CD4-positive, alpha-beta T cell treated with Interleukin-15 for 1 hour (primary cell): ENCODE measurements at places on chromosomes 12 and 14.

GRCh38 chr12:26135010-26135420 is 10.2 kb upstream of the BHLHE41 start:
- no peak for DNase-seq

DNA sequence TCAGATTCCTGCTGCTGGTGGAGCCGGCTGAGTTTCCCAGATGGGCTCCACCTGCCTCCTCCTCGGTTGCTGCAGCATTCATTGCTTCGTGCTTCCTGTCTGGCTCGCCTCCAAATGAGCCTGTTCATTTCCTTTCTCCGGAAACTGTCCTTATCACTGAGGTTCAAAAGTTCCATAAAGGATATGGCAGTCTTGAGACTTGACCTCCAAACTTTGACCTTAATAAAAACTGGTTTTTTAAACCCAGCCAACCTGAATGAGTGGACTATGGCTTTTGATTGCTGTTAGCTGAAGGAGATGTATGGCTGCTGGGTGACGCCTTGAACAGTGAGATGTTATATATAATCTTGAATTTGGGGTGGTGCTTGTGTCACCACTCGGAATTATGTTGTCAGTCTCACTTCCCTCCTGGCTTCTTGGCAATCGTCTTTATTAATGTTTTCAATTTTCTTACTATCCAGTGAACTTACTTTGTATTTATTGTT is 62.7 kb downstream of the RASSF3 start:
- DNase-seq, result no peak

DNA sequence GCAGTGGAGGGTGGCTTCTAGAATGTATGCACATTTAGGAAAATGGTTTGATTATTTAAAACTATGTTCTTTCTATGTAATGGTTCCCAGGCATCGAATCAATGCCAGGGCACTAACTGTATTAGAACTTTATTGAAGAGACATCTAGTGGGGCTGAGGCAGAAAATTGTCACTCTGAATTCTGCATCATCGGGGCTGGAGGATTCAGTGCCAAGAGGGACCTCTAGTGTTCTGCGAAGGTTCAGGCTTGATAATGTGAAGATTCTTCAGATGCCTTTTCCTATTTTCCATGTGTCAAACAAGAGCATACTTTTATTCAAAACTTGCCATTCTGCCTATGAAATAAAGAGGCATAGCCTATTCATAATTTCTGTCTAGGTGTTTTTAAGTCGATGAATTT is 146.3 kb downstream of the CAND1 start:
- no peak for DNase-seq

DNA sequence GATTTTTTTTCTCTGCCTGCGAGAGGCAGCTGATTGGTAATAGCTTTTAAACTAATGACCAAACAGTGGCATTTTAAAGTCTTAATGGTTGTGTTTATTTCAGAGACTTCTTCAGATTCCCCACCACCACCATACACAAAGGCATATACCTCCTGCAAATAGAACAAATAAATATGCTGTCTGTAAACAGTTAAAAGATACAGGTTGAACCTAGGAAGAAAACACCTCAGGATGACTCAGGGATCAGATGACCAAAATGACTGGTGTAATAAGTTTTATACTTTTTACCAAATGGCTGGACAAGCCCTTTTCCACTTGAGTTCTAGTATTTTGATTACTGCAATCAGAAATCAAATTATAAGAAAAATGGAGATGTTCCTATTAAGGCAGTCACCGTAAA is 364.1 kb downstream of the PAWR start:
- DNase-seq, result no peak

DNA sequence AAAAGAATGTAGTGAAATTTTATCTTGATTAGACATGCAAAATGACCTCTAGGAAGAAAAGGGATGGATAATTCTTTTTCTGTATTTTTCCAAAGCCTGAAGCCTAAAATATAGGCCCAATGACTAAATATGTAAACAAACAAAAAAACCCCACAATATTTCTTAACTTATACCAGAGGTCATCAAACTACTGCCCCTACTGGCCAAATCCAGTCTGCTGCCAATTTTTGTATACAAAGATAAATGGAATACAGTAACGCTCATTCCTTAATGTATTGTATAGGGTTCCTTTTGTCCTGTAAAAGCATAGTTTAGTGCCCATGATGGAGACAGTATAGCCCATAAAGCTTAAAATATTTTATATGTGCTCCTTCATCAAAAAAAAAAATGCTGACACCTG is 145.7 kb upstream of the ALG10 start:
- DNase-seq, result no peak

DNA sequence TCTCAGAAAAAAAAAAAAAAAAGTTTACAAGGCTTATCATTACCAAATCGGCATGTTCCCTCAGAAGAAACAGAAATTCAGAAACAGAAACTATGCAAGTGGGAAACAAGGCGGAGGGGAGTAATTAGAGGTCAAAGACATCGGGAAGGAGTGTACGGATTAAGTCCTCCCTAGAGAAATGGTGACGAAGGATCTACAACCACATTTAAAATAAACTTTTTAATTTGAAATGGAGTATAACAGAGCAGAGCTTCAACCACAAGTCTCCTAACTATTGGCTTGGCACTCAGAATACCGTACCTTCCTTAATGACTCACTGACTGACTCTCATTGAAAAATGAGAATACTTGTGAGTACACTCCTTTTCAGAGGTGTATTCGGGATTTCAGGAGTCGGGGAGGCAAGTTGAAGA is 908 bp downstream of the ENTPD5 start:
- DNase-seq, result no peak

GRCh38 chr14:56854325-56854724 is 44.0 kb upstream of the OTX2 start:
- DNase-seq, result no peak

DNA sequence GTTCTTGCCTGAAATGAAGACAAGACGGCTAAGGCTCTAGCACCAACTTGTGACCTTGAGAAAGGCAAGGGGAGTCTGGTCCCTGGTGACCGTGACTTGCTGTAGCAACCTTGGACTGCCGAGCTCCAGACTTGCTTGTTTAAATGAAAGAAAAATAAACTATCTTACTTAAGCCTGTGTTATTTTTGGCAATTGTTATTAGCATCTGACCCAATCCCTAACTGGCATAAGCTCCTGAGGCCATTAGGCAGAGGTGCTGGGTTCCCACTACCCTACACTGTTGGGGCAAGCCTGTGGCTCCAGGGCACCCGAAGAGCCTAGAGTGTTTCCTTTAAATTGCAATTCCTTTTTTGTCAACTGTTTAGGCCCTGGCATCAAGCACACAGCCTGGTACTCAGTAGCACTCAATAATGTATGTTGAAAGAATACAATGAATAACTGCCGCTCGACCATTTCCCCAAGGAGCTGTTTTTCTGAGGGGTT is 106.9 kb upstream of the HIF1A start:
- no peak for DNase-seq

GRCh38 chr12:32993404-32993803 is 96.8 kb upstream of the PKP2 start:
- no peak for DNase-seq

- DNase-seq, result no peak
These were observed 143.7 kb upstream of the FRMD6 start for GRCh38 chr14:51507906-51508511.

DNA sequence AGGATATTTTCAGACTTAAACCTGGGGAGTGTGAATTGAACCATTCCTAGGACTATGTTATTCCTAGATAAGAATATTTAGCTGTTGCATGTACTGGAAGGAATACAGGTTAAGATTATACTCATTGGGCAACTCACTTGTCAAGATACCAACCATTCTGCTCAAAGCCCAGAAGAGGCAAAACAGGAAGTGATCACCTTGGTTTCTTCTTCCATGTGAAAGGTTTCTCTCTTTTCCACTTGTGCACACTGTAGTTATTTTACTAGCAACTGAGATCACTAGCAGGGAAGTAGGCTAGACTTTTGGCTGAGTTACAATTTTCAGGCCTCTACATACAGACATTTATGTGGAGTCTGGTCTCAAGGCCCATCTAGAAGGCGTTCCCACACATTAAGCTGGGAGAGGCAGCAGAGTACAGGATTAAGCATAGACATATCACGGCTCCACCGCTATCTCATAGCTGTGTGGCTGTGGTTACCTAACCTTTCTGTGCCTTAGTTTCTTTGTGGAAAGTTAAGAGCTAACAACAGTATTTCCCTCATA is 83.9 kb upstream of the FERMT2 start:
- no peak for DNase-seq

DNA sequence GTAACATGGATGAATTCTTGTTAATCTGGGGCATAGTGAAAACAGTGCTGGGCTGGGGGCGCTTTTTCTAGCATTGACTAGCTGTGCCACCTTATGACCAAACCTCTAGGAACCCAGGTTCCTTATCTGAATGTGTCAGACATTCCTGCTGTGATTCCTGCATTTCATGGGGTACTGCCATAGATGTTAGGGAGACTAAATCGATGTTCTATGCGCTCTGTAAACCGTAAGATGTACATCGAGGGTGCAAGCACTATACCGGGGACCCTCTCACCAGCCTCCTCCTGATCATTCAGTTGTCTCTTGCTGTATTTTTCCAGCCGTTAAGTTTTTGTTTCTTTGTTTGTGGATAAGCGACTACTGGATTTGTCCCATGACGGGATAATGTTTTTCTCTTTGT is 170.9 kb upstream of the PARP11 start:
- no peak for DNase-seq

DNA sequence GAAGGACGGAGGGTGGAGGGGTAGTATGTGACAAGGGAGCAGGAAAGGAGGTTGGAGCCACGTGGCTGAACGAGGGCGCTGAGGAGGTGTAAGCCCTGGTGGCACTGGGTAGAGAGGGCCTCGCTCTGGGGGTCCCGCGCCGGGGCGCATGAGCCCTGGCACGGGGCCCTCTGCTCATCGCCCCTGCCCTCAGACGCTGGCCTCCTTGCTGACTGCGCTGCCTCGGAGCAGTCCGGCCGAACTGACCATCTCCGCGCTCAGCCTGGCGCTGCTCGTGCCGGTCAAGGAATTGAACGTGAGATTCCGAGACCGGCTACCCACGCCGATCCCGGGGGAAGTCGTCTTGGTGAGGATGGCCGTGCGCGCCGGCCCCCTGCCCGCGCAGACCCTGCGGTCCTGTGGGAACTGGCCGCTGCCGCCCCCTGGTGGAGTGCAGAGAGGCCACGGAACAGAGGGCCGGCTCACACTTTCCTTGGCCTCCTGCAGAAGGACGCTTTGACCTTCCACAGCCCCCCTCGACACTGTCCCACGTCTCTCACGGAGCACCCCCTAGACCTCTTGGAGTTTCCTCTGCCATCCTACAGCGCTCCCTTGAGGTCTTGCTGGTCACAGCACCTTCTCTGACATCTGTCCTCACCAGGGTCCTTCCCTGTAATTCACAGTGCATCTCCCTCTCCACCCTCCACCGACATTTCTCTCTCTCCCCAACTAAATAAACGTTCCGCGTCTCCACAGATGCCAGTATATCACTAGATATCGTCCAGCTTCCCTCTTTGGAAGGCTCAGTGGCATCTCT is 10.5 kb downstream of the ARHGEF25 start:
- DNase-seq, result peak; percentile 46

GRCh38 chr12:94982456-94982855 is 21.0 kb downstream of the NDUFA12 start:
- no peak for DNase-seq

DNA sequence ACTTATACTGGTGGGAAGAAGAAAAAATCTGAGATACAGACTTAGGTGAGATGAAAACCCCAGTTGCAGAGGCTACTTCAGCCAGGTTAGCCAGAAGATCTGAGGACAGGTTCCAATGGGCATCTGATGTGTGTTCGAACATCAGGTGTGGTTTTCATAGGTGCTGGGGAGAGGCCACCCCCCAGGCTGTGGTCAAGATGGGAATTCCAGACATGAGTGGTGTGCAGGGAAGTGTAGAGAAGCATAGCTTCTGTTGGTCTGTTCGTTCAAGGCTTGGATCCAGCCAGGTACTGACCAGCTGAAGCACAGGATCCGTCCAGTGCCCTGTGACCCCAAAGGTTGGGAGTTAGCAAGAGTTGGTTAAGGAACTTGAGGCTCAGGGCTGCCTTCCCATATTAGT is 85.5 kb downstream of the SSPN start:
- DNase-seq, result no peak

GRCh38 chr12:127548123-127548553 is 718.8 kb upstream of the TMEM132C start:
- DNase-seq, result no peak

GRCh38 chr14:76181546-76181945 is 29.8 kb downstream of the GPATCH2L start:
- DNase-seq, result no peak

- no peak for DNase-seq
These were observed 636 bp downstream of the ZFYVE21 start for GRCh38 chr14:103716091-103716801.

DNA sequence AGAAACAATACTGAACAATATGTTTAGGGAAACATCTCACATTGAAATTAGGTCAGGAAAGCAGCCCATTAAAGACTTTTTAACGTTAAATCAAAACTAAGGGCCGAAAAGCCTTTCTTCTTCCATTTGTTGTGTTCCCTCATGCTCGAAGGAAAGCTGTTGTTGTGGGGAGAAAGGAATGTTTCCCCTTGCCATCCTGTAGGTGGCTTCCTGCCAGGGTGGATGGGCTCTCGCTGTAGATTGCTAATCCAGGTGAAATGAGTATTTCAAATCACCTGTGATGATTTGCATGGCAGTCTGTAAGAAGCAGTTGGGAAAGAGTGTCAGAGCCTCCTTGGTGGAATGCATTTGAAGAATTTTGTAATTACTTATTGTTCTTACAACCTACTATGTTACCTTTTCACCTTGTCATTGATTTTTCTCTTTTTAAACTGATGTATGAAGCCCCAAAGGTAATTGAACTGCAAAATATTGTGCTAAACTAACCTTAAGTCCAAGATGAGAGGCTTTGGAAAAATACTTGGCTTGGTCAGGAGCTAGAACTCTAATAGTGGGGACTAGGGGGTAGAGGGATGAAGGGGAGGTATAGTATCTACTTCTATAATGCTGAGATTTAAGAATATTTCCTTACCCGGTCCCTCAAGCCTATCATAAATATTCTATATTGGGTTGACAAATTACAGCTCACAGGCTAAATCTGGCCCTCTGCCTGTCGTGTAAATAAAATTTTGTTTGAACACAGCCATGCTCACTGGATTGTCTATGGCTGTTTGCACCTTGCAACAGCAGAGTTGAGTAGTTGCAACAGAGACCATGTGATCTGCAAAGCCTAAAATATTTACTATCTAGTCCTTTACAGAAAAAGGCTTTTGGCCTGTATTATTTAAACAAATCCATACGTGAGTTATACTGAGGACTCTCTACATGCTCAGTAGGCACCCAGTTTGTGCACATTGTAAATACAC is 7.7 kb upstream of the DCP1B start:
- DNase-seq, result no peak

- no peak for DNase-seq
These were observed 3.4 kb upstream of the OTUB2 start for GRCh38 chr14:94022532-94023411.

DNA sequence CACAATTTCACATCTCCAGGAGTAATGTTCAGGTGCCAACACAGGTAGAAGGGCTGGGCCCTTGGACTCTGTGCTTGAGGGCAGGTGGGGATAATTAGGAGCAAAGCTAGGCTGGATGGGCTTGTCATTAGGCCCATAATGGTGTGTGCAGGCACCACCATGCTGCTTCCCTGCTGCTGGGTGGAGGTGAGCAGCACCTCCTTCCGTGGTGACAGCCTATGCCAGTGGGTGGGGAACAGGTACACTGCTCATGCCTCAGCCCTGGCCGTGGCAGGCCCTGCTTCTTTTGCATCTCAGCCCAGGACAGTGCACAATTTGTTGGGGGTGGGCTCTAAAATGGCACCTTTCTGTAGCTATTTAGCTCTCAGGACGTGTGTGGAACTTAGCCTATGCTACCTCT is 955.5 kb downstream of the TMTC2 start:
- no peak for DNase-seq

GRCh38 chr12:78340406-78340805 is 509.7 kb downstream of the NAV3 start:
- no peak for DNase-seq

GRCh38 chr12:114011711-114012110 is 45.6 kb upstream of the RBM19 start:
- DNase-seq, result no peak
